GM10248 (cell line): ENCODE measurements at places on chromosomes 13 and 19.

- DNase-seq = no peak
Measured at GRCh38 chr19:1782521-1782920, 29.2 kb downstream of the ONECUT3 start.

- no peak for DNase-seq
Measured at GRCh38 chr13:31150315-31150985, 11.3 kb downstream of the HSPH1 start.

DNA sequence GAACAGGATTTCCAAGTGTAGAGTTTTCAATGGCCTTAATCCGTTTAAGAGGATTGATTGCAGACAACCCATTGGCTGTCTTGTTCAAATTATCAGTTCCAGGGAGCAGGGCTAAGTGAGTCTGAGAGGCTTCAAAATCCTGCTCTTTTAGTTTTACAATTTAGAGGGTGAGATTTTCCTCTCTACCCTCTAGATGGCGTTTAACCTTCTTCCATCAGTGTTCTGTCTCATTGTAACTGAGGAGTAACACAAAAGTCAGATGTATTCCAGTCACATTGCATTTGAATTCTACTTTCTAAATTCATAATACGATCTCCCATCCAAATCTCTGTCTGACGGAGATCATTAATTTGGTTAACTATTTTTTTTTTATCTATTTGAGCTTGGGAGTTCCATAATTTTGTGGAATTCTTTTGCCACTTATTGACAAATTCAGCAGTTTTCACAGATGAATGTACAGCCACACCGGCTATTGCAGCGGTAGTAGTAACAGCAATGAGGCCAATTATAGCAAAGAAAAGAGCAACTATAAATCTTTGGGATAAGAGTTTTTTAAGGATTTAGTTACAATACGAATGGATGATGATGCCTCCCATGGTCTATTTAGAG is 7.8 kb upstream of the C19orf84 start:
- DNase-seq = no peak

GRCh38 chr13:93398167-93399035 is 171.8 kb downstream of the GPC6 start:
- no peak for DNase-seq

- DNase-seq = peak; percentile 86
Measured at GRCh38 chr19:52369559-52370340, at the start of gene ZNF880. Gene ZNF880 (plus strand): TSS chr19:52369923. CDS start chr19:52369966, 43 bp downstream.

DNA sequence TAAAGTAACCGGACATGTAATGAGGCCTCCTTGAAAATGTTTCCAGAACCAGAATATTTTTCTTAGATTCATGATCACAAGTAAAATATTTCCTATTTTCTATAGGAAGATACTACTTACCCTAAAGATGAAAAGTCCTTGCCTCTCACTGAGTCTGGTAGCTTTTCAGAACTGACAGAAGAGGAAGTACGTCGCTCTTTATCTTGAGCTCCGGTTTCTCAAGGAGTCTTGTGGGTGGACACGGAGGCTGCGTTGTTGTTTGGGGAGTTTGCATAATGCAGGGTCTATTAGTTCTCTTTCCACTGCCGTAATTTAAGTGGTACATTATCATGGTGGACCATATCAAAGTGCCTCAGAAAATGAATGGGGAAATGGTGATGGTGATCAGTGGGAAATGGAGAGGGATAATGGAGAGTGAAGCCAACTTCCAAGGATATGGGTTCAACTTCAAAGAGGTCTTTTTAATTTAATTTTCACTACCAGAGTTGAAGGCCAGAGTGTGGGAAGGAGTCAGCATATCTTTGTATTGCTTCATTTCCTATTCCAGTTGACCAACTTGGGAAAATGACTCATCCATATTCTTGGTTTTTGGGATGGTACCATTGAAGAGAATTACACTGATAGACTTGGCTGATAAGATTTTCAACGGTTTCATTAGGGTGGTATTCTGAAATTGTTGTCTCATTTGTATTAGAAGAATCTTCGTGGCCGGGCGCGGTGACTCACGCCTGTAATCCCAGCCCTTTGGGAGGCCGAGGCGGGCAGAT is 23.4 kb downstream of the MBD3L2B start:
- DNase-seq = peak; percentile 28

GRCh38 chr19:43518051-43518450 is 8.9 kb downstream of the ETHE1 start:
- no peak for DNase-seq

DNA sequence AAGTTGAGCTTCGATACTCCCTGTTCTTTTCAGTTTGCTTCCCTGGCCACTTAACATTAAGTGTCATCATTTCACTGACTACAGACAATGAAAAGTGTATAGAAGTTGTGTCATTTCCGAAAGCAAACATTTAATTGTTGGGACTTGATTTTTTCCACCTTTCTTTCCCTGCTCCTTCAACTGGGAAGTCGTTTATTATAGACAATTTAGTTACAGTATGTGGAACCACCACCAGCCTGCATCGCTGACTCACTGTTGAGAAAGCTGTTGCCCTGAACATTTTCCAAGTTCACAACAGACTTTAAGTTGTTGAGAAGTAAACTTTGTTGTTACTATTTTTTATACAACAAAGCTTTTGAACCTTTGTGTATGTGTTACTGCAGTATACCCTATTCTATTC is 788.4 kb upstream of the PRR20A start:
- DNase-seq = no peak

DNA sequence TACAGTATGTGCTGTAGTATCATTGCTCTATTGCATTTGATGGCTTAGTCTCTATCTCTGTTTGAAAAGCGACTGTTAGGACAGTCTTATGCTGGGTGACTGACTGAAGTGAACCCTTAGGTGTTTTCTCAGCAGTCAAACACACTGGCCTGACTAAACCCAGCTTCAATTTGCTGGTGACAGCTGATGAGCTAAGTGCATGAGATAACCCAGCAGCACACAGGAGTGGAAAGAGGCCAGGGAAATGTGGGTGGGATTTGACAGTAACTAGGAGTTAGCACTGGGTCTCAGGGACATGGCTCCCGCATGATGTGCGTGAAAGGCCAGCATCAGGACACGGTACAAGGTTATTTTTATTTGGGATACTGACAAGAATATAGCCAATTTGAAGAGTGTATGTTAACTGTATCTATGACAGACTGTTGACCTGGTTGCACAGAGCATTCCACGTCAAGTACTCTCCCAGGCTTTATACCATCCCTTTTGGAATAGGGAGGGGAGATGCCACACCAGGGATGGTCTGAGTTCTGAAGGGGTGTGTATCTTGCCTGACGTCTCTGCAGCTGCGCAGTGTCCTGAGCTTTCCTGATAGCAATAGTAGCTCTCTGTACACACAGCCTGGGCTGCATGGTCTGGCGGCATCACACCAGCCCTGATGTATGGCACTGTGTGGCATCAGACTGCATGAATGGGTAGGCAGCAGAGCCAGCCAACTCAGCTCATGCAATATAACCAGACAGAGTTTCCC is 144.8 kb downstream of the FLT1 start:
- DNase-seq = no peak
